Activated CD4-positive, CD25-positive, alpha-beta regulatory T cell (primary cell): ENCODE measurements at places on chromosomes 2 and 18.

- no peak for DNase-seq
Observed at GRCh38 chr2:120642646-120643045, 93.0 kb upstream of the GLI2 start.

GRCh38 chr2:113251118-113251517 is 27.6 kb downstream of the PAX8 start:
- no peak for DNase-seq

DNA sequence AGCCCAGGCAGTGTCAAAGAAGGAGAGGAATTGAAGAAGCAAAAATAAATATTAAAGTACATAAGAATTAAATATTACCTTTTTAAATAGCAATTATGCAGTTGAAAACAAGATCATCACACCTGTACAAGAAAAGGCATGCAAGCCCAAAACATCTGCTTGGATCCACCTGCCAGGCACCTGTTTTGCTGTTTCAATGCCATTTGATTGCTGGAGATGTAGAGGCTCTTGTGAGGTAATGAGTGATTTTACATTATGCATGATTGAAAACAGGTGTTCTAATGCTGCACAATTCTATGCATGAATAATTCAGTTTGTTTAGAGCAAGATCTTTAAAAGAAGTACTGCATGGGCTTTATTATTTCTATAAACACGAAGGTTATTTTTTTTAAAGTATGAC is 700.6 kb upstream of the ZEB2 start:
- no peak for DNase-seq

GRCh38 chr2:67002618-67003371 is 394.3 kb upstream of the ETAA1 start:
- no peak for DNase-seq

DNA sequence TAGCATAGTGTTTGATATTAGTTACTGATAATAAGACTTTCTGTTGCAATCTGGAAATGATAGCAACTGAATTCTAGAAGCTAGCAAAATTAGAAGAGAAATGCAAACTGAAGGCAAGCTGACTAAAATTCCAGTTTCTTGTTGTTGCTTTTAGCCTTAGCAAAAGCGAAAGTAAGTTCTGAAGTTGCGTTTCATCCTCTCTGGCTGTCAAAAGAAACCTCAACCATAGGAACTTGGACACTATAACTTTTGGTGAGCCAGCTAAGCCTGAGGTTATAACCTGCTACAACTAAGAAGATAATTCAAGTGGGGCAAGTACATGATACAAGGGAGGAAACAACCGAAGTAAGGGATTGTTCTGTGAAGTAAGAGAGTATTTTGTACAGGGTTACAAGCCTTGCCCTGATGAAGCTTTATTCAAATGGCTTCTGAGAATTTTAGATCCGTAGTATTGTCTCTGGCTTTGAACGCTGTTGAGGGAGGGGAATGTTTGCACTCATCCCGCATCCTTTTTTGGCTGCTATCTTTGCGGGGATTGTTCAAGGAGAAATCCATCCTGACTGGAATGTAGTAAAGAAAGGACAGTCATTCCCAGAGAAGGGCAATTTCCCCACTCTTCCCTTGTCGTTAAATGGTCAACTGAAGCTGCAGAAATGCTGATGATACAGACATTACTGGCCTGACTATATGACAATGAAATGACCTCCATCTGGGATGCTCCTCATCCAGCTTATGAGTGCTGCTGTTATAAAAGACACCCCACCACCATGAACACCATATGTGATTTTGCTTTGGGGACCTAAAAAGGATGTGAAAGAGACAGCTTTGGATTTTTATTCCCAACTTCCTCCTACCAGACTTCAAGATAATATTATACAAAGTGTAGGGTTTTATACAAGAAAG is 7.0 kb upstream of the TMX3 start:
- DNase-seq: no peak

DNA sequence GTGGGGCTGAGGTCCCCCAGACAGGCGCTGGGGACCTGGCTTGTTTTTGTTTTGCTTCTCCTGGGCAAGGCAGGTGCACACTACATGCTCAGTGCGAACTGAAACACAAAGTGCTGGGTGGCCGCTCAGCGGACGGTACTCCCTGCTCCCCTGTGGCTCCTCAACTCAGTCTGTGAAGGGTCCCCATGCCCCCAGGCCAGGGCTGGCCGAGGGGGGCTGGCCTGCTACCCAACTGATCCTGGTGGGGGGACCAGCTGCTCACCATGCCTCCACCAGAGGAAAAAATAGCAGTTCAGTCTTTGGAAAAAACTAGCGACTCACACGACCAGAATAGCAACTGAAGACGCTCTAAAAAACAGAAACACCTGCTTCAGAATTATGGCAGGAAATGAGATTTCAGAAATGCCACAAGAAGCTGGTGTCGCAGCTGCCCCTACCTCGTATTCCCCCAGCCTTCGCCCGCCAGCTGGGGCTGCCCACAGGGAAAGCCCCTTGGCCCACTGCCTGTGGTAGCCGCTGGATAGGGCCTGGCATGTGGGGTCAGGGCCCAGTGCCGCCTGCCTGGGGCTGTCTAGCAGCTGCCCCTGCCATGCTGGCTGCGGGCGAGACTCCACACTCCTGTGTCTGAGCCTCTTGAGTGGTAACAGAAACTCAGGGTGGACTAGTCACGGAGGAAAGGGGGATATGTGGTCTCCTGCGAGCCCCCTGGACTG is 43.7 kb downstream of the MEX3C start:
- DNase-seq: peak; percentile 31

- no peak for DNase-seq
Observed at GRCh38 chr18:62288665-62289008, 36.5 kb upstream of the TNFRSF11A start.

DNA sequence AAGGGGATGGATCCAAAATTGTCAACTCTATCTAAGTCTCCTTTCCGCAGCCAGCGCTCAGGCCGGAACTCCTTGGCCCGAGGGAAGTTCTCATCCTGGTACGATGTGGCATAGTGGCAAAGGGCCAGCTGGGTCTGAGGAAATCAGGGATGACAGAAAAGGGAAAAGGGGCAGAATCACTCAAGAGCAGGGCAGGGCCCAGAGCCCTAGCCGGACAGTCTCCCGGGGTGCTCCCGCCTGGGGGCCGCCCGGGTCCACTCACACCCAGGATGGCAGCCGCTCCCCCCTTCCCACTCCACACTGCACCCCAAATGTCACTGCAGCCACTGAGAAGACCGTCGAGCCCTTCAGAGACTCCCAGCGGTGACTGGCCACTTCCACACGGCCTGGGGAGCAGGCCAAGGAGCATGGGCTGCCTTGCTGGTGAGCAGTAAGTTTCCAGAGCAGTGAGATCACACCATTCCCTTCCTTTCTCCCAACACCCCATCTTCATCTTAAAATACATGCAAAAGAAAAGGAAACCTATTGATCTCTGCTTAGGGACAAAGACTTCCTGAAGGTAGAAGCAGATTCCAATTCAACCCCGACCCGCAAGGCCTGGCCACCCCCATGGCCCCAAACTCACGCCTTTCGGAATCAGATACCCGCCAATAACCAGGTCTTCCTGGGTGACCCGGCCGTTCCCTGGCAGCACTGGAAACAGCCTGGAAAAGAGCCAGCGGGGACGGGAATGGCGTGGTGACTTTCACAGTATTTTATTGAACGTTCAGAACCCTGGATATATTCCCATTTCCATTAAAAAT is 26.7 kb downstream of the CYP27C1 start:
- no peak for DNase-seq
